ENCODE measurements at places on chromosomes 1 and 21. TPM values are rescaled to one million over a fixed set of nuclear protein-coding genes. Genes with fewer than 3 reads are reported as not detected.

The SIK1 gene
- 3.4 TPM for total RNA-seq

The GDAP2 gene
- total RNA-seq: 20.8 TPM

The HMGCS2 gene
- not detected for total RNA-seq

The MPL gene
- not detected for total RNA-seq

The SORT1 gene
- total RNA-seq: 3.2 TPM

Measured in activated CD4-positive, alpha-beta memory T cell treated with anti-CD3 and anti-CD28 coated beads, Interleukin-2, amount 10 ng/mL, durations not matched to agents 7 days and 5 days (primary cell).